ENCODE measurements at places on chromosomes 7 and 10.

- no peak for DNase-seq
Measured at GRCh38 chr7:12303062-12303461, 92.0 kb downstream of the TMEM106B start.

- no peak for DNase-seq
Measured at GRCh38 chr10:58662314-58662713, 149.6 kb downstream of the BICC1 start.

GRCh38 chr10:110399106-110399964 is 94.6 kb upstream of the SMNDC1 start:
- DNase-seq: no peak

- peak; percentile 80 for DNase-seq
Measured at GRCh38 chr7:44631458-44632115, 25.2 kb downstream of the OGDH start.

DNA sequence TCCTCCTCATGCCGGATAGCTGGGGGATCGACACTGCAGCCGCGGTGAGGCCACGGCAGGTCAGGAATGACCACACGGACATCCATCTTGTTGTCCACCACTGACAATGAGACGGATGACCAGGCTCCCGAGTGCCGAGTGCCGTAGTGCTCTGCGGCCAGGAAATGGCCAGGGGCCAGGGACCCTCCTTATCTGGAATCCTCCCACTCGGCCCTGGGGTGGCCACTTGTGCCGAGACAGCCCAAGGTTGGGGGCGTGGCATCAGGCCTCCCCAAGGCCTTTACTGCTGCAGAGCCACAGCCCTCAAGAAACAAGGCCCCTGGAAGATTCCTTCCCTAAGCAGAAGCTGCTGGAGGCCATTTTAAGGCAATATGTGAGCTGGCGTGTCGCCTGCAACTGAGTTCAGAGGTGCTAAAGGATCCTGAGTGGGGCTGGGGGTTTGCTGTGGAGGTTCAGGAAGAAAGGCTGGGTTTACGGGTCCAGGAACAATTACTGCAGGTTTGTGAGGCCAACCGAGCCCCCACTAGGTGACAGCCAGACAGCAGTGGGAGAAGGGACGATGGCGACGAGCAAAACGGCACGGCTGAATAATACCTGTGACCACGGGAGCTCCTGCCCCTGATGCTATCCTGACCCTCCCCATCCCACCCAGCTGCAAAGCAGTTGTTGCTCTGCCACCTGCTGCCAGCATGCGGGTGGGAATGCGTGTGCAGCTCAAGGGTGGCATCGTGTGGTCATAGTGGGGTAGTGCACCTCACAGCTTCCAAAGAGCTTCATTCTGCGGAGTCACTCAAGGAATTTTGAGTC is 31.6 kb upstream of the LEP start:
- DNase-seq: peak; percentile 74

DNA sequence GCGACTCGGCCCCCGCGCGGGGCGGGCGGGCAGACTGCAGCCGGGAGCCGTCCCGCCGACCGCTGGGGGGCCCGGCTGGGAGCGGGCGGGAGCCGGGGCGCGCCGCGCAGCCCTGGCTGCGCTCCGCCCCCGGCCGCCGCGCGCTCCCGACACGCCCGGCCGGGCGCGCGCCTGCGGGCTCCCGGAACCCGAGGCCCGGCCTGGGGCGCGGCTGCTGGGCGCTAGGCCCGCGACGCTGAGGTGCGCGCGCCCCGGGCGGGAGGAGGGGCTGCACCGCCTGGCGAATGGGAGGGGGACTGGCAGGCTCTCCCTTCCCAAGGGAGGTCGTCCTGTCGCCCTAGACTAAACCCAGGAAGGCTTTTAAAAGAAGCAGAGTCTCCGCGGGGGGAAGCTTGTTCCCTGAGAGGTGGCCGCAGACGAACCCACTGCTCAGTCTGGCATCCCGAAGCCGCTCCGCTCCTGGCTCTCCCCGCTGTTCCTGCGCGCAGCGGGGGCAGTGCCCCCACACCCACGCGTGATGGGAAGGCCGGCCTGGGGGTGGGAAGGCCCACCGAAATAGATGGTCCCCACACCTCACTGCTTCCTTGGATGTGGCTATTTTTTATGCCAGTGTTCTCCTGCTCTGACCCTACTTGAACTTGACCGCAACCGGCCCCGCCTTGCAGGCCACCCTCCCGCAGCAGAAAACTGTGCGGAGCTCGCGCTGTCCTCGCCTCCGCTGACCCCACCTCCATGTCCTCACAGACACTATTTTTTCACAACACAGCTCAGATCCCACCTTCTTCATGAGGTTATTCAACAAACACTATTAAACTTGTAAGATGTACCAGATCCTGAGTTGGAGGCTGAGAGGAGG is at the start of gene VOPP1:
Gene VOPP1, minus strand, starts transcription at position 125 of the 856 bp plus-strand sequence. CDS start 178 bp downstream, outside the sequence.
- peak; percentile 48 for DNase-seq

DNA sequence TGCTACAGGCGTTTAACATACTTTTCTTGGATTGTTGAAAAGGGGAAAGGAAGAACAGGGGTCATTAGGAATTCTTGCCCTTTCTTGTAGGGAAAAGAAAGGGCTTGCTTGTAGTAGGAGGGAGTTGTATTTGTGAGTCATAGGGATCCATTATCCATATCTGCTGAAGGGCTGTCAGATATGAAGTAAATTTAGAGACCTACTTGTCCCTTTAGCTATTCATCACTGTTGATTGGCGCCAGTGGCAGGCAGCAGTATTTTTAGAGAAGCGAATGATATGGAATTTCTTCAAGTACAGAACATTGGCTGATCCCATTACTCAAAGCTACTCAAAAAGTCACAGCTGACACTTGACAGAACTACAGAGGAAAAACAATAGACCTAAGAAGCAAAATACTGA is 97.7 kb downstream of the CELF2 start:
- no peak for DNase-seq

DNA sequence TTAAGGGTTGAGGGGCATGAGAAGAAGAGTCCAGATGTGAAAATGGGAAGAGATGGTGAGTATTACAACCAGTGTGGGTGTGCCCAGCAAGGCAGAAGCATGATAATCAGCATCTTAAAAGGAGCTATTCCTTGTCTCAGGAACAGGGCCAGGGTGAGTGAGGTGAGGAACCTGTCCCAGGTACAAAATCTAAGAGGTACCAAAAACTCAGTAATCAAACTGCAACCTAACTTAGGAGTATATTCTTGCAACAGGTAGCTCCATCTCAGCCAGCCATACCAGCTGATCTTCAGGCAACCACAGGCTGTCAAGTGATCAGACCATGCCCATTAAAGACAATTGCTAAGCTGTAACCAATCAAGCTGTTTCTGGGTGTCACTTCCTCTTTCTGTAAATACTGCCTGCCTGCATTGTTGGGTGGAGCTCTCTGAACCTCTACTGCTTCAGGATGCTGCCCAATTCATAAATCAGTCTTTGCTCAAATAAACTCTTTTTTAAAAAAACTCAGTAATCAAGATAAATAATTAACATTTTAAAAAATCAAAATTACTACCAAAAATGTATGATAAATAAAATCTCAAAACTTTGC is 7.4 kb downstream of the KEL start:
- DNase-seq: peak; percentile 42

DNA sequence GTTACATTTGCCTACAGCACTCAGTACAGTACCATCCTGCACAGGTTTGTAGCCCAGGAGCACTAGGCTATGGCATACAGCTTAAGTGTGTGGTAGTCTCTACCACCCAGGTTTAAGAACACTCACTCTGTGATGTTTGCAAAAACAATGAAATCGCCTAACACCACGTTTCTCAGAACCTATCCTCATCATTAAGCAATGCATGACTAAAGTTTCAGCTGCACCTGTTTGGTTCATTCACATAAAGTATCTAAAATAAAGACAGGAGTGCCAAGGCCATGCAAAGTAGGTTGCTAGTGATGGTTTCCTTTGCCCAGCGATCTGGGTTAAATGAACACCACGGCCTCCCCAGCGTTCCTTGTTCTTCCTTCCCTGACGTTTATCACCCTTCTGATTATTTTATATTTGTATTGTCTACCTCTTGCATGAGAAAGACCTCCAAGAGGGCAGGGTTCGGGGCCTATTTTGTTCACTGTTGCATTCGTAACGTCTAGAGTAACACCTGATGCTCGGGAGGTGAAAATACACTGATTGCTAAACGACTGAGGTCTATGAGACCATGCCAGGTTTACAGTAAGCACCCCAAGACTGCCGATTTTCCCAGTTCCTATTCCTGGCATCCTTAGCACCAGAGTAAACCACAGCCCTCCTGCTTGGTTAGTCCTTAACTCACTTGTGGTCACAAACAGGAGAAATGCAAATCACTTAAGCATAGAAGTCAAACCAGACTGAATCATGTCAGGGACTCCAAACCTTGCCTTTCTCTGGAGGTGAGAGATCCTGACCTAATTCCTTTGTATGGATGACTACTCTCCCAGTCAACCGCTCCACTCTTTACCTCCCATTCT is 204.1 kb upstream of the NFE2L3 start:
- no peak for DNase-seq

GRCh38 chr7:151853896-151854719 is 22.8 kb downstream of the PRKAG2 start:
- no peak for DNase-seq

DNA sequence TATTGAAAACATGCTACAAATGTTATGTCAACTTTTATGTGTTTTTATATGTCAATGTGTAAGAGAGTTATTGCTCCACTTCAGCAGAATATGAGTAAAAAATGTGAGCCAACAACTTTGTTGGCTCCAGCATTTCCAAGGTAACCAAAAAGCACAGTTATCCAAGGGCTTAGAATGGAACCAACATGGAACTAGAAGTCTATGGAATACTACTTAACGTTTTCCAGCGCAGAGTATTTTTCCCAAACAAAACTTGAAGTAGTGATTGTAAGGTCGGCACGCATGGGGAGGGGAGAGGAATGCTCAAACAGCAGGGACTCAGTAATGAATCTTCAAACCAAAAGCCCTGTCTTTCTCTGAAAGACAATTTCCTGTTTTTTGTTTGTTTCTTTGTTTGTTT is 45.0 kb upstream of the TSPAN13 start:
- DNase-seq: no peak

GRCh38 chr7:15936991-15937390 is 250.5 kb upstream of the MEOX2 start:
- no peak for DNase-seq

- DNase-seq: peak; percentile 32
Measured at GRCh38 chr7:105141068-105141467, 127.1 kb downstream of the KMT2E start.

- DNase-seq: no peak
Measured at GRCh38 chr10:123404357-123404756, 250.2 kb downstream of the BUB3 start.

- DNase-seq: no peak
Measured at GRCh38 chr7:674454-675410, 51.8 kb upstream of the DNAAF5 start.

- no peak for DNase-seq
Measured at GRCh38 chr7:3075441-3075840, 31.8 kb upstream of the CARD11 start.

GRCh38 chr10:79360499-79361342 is 13.5 kb downstream of the PPIF start:
- DNase-seq: no peak

DNA sequence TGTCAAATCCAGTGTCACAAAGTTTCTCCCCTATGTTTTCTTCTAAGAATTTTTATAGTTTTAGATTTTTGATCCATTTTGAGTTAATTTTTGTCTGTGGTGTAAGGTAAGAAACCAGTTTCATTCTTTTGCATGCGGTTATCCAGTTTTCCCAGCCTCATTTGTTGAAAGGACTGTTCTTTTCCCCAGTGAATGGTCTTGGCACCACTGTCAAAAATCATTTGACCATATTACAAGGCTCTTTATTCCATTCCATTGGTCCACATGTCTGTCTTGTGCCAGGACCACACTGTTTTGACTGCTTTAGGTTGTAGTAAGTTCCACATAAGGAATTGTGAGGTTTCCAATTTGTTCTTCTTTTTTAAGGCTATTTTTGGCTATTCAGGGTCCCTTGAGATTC is 64.0 kb downstream of the INPP5A start:
- DNase-seq: no peak

- no peak for DNase-seq
Measured at GRCh38 chr10:99994801-99995200, 14.9 kb downstream of the DNMBP start.

DNA sequence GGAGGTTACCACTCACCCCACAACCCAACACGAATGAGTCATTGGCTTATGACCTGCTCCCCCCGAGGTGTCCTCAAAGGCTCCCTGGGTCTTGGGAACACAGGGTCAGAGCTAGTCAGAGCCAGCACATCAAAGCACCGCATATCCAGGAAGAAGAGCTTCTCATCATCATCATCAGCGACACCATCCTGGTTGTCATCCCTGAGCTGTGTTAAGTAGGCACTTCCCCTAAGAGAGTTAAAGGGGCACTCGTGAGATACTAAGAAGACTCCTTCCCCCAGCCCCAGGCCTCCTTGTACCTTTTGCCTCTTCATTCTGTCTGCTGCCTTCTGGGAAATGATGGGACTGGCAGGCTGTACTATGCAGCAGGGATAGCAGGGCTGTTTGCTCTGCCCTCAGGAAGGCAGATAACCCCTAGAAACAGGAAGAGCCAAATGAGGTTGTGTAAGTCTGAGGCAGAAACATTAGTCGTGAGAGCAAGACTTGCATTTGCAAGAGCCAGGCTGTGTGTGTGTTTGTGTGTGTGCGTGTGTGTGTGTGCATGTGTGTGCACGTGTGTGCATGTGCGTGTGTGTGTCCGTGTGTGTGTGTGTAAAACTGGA is 11.1 kb upstream of the CPA1 start:
- peak; percentile 95 for DNase-seq

GRCh38 chr7:77367976-77368375 is 48.2 kb downstream of the GSAP start:
- no peak for DNase-seq

GRCh38 chr7:2940466-2940865 is 96.4 kb upstream of the GNA12 start:
- DNase-seq: no peak

DNA sequence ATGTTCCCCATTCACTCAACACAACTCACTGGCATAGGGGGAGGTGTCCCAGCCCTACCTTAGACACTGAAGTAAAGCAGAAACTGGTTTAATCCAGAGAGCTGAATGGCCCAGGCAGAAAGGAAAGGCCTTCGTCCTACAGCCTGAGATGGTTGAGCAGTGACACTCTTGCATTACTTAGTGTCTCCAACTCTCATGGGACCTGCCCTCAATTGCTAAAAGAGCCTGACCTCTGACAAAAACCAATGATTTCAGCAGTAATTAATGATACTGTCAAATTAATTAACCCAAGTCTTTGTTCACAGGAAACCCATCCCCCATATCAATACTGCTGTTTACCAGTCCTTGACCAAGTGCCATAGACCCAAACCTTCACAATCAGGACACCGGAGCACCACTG is 48.6 kb downstream of the ICA1 start:
- no peak for DNase-seq

- DNase-seq: no peak
Measured at GRCh38 chr10:113899952-113900598, 45.6 kb downstream of the NHLRC2 start.

- peak; percentile 51 for DNase-seq
Measured at GRCh38 chr7:130814778-130815335, 80.8 kb upstream of the KLF14 start.

GRCh38 chr10:70328967-70329366 is 45.2 kb upstream of the NPFFR1 start:
- no peak for DNase-seq

DNA sequence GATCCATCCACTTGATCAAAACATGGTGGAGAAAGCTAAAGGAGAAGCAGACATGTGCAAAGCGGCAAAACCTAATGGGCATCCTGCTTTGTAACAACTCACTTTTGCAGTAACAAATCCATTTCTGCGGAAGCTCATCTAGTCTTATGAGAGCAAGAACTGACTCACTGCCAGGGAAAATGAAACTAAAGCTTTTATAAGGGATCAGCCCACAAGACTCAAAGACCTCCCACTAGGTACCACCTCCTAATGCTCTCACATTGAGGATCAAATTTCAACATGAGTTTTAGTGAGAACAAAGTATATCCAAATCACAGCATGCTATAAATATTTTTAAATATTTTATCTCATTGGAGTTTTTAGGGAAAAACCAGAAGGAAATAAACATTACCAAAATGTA is 120.1 kb upstream of the GNAI1 start:
- DNase-seq: peak; percentile 14

All from Kasumi-1 (cell line).